ENCODE measurements at places on chromosomes 16 and 17. TPM values are rescaled to one million over a fixed set of nuclear protein-coding genes. Genes with fewer than 3 reads are reported as not detected.

Gene LLGL1
- total RNA-seq, result 24.7 TPM

Gene ERN1
- 93.4 TPM for total RNA-seq

Gene ZDHHC1
- total RNA-seq, result 1.5 TPM

Gene CFAP52
- not detected for total RNA-seq

Gene NOS2
- total RNA-seq, result not detected

Gene GLIS2
- 2.1 TPM for total RNA-seq
